NCI-H1092 (cell line): ENCODE measurements at places on chromosomes 3 and 15.

DNA sequence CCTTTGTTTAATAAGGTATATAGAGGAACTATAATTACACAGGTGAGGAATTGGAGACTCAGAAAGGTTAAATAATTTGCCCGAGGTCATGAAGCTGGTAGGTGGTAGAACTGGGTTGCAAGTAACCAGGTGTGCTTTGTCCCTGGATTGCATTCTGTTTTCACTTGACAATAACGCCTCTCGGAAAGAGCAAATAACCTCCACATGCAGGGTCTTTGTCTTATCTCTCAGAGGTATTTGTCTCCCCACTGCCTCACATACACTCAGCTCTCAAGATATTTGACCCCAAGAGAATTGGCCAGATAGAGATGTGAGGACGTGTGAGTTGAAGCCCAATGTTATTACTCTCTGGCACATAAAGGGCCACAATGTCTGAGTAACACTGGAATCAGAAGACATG, 320.9 kb upstream of the ONECUT1 start:
- DNase-seq: no peak

DNA sequence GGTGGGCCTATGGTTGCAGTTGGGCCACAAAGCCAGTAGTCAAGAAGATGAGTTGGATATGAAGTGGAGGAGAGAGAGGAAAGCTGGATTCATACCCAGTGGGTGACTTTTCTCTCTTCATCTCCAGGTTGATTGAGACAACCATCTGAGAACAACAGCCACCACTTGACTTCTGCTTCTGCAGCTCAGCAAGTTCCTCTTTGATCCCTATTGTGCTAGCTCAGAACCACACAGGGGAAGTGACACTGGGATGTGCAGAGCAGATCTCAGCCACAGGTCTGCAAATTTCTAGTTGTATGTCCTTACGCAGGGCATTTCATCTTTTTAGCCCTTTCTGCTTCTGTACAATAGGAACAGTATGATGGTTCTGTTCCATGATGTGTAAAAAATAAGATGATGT, 459.2 kb upstream of the ARRDC4 start:
- no peak for DNase-seq

- no peak for DNase-seq
These were observed 15.8 kb upstream of the SOX2 start for GRCh38 chr3:181695661-181696491.

- peak; percentile 7 for DNase-seq
These were observed 103.0 kb downstream of the PGPEP1L start for GRCh38 chr15:98904544-98904943.

- no peak for DNase-seq
These were observed 2.7 kb downstream of the LINGO1 start for GRCh38 chr15:77630056-77630455.

DNA sequence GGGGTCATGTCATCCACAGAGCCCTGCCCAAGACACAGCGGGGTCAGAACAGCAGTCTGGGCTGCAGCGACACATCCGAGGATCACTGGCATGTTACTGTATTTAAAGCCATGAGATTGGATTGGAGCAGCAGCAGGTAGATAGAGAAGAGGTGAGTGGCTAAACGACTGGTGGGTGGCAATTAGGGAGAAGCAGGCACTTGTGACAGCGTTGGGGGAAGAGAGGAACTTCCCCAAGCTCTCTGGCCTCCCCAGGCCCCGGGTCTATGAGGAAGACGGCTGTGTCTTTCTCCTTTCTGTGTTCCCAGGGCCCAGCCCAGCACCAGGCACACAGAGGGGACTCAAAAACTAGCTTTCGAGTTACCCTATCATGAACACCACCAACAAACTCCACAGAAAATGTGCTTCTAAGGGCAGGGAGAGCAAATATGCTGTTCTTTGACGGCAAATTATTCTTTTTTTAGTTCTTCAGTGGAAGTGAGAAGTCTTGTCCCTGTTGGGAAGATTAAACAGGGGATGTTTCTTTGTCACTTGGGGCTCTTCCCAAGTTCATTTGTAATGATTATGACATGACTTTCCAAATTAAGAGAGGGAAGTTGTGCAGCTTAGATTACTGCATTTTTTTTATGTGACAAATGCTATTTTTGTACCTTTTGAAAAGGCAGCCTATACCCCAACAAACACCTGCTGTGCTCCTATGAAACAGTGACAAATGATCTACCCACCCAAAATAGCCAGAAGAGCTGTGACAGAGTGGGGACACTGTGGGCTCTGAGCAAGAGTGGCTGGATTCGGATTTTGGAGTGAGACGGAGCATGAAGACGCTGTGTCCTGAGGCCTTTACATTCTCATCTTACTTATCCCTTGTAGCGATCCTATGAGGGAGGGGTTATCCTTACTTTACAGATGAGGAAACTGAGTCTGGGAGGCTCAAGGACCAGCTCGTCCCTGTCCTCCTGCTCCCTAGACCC, 7.2 kb upstream of the SYNM start:
- no peak for DNase-seq

- peak; percentile 8 for DNase-seq
These were observed 104.8 kb upstream of the PPP2R3A start for GRCh38 chr3:135860761-135861160.

DNA sequence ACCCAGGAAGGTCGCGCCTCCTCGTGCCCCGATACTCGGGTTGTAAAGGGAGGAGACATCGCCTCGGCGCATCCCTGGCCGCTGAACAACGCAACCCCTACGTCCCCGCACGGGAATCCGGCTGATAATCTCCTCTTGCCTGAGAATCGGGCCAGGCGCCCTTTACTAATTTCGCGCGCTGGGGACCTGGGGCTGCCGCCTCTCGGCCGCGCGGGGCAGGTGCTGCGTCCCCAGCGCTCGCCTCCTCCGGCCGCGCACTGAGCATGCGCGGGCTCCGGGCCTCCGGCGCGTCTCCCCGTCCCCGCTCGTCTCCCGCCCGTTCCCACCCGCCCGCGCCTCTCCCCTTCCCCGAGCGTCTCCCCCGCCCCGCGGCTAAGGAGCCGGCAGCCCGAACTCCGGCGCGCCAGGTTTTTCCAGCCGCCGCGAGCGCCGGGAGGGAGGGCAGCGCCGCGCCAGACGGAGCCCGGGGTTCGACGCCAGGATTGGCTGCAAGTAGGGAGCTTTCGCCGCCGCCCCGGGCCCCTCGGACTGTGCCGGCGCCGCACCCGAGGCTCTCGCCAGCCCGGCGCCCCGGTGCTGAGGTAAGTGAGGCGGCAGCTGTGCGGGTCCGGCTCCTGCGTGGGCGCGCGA, at the start of gene CNTN4:
Gene CNTN4, plus strand, starts transcription at position 469 of the 630 bp plus-strand sequence.
- peak; percentile 76 for DNase-seq

GRCh38 chr3:194382892-194383223, 13.3 kb upstream of the LRRC15 start:
- no peak for DNase-seq
